ENCODE measurements at places on chromosomes 13 and 19.

DNA sequence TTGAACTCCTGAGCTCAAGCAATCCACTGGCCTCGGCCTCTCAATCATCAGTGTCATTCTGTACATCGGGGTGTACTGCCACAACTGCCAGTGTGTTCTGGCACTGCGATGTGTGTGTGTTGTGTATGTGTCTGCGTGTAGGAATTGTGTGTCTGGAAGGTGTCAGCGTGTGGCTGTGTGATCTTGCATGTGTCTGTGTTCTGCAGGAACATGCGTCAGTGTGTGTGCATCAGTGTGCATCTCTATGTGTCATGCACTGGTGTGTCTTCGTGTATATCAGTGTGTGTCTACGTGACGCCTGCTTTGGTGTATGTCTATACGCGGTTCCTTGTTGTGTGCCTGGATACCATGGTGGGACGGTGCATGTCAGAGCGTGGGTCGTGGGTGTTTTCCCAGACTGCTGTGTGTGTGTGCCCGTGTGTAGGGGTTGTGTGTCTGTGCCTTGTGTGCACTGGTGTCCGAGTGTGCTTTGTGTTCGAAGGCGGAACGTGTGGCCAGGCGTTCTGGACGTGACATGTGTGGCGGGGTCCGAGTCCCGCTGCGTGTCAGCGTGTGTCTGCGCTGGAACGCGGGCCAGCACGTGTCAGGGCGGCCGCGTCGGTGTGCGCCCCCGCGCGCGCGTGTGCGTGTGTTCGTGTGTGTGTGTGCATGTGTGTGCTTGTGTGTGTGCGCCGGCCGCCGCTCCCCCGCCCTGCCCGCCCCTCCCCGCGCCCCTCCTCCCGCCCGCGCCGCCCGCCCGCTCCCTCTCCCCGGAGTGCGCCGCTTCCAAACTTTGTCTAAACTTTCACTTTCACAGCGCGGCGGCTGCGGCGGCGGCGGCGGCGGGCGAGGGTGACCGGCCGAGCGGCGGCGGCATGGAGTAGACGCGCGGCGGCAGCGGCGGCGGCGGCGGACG, at the start of gene NFIX:
Gene NFIX, plus strand, starts transcription at position 775 of the 895 bp plus-strand sequence. CDS start 363 bp downstream, outside the sequence.
- no peak for DNase-seq

DNA sequence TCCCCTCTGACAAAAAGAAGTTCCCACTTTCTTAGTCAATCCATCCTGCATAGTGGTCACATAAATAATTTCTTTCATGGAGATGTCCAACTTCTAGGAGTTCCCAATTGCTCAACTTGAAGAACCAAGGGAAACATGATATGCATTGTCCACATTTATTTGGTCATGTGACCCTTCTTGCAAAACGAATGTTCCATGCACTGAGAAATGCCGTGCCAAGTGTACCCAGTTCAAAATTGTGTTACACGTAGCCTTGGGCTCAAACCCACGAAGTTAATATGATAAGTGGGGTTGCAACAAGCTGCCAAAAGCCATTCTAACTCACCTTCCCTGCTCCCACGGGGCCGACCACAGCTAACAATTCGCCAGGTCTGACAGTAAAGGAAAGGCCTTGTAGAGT, 113.1 kb downstream of the ABCC4 start:
- DNase-seq, result no peak

DNA sequence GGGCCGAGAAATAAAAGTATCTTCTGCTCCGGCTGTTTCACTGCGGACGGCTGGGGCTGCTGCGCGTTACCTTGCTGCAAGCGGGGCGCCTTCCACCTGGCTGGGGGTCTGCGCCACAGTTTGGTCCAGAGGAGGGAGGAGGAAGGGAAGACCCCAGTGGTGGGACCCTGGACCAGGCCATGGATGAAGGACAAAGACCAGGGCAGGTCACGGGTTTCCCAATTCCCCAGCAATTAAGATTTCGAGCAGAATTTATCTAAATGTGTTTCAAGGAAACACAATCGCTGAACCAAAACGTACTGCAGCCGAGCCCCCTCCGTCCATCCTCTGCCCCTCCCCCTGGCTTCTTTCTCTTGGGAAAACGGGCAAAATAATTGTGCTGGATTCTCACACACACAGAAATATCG, 2.9 kb downstream of the SOX1 start:
- no peak for DNase-seq

DNA sequence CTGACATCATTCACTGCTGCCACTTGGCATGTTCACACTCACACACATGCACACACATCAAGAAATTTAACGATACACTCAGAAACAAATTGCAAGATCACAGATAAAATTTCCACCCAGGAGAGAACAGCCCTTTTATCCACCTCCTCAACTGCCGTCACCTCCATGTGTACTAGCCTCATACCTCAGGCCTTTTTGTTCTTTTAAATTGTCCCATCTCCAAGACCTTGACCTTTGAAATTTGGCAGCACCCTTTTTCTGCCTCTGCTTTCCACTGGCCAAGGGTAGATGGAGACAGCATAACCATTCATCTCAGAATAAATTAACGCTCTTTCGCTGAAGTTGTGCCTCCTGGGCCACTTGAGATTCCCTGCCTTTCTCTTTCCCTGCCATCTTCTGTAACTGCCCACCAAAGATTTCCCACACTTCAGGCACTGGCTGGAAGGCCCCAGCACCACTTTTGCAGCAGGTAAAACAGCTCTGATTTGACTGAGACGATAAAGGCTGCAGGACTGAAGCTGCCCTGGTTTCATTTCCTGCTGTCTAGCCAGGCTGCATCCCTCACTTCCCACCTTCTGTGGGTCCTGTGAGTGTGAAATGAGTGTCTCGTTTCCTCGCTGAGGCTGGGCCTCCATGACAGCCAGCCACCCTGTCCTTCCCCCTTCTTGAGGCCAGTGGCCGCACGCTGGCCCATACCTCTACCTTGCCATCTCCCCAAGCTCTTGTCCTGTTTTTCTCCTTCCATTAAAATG, 39.3 kb downstream of the MBNL2 start:
- DNase-seq, result no peak

GRCh38 chr19:11230621-11231386, 8.6 kb upstream of the ANGPTL8 start:
- DNase-seq, result no peak

Measured in osteocyte (in vitro differentiated cells).